Activated naive CD4-positive, alpha-beta T cell treated with anti-CD3 and anti-CD28 coated beads, Interleukin-2, amount 50 U/mL, for 16 hours (primary cell): ENCODE measurements at places on chromosomes 16 and 17.

GRCh38 chr17:22267019-22267418 is 574.7 kb downstream of the KCNJ18 start:
- DNase-seq = no peak

DNA sequence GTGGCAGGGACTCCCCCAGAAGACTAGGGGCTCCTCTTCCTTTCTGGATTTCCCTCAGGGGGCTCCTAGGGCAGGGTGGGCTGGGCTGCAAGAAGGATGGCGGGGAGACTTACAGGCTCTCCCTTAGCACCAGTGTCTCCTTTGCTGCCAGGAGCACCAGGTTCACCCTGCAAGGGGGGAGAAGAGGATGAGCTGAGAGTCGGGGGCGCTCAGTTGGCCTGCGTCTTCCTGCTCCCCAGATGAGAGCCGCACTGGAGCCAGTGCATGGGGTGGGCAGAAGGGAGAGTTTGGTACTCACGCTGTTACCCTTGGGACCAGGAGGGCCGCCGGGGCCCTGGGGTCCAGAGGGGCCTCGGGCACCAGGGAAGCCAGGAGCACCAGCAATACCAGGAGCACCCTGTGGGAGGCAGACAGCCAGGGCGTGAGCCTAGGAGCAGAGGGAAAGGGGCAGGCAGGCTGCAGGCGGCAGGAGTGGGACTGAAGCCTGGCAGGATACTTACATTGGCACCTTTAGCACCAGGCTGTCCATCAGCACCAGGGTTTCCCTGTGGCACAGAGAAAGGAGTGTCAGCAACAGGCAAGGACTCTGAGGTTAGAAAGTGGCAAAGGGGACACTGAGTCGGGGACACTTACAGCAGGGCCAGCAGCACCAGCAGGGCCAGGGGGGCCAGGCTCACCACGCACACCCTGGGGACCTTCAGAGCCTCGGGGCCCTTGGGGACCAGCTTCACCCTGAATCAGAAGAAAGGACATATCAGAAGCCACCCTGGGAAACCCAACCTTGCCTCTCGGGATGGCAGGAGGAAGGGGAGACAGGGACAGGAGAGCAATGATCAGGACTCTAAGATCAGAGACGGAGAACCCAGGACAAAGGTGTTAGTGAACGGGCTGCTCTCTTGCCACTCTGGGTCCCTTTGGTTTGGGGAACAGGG is 6.2 kb downstream of the COL1A1 start:
- DNase-seq = no peak

GRCh38 chr16:75202069-75202590 is 4.8 kb downstream of the CTRB2 start:
- no peak for DNase-seq

DNA sequence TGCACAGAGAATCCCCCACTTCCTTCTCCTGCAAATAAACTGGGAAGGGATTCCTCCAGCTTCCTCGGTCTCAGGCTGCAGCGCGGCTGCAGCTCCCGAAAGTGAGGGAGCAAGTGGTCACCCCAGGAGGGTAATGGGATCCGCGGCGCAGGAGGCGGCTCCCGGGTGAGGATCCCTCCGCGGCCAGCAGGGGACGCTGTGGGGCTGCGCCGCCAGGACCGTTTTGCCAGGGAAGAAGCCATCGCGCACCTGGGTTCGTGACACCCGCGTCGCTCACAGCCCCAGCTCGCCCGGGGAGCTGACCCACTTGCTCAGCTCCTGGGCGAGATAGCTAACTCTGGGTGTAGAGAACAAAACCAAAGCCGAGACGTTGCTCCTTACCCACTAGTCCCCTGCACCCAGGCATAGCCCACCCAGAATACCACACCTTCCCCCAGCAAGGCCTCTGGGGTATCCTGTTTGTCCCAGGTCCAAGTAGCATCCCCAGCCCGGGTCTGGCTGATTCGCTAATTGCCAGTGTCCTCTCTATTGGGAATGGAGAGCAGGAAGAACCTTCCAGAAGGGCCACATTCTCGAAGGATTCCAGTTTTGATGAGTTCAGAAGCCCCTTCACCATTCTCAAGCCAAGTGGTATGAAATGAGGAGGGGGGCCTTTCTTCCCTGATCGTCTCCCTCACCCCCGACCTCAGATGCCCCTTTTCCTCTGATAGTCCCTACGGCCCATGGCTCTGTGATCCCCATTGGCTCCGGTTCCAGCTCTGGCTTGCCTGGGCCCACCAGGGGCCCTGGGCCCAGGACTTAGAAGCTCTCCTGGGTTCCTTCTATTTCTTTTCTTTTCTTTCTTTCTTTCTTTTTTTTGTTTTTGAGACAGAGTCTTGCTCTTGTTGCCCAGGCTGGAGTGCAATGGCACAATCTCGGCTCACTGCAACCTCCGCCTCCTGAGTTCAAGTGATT is 14.1 kb downstream of the CYGB start:
- peak; percentile 79 for DNase-seq

GRCh38 chr16:1458977-1459341 is 14.6 kb upstream of the CCDC154 start:
- DNase-seq = no peak

GRCh38 chr16:7373776-7374175 is 41.1 kb downstream of the RBFOX1 start:
- no peak for DNase-seq

- DNase-seq = no peak
Measured at GRCh38 chr16:14606102-14606501, 24.0 kb downstream of the PARN start.

- no peak for DNase-seq
Measured at GRCh38 chr16:21713549-21714368, 50.0 kb downstream of the OTOA start.

DNA sequence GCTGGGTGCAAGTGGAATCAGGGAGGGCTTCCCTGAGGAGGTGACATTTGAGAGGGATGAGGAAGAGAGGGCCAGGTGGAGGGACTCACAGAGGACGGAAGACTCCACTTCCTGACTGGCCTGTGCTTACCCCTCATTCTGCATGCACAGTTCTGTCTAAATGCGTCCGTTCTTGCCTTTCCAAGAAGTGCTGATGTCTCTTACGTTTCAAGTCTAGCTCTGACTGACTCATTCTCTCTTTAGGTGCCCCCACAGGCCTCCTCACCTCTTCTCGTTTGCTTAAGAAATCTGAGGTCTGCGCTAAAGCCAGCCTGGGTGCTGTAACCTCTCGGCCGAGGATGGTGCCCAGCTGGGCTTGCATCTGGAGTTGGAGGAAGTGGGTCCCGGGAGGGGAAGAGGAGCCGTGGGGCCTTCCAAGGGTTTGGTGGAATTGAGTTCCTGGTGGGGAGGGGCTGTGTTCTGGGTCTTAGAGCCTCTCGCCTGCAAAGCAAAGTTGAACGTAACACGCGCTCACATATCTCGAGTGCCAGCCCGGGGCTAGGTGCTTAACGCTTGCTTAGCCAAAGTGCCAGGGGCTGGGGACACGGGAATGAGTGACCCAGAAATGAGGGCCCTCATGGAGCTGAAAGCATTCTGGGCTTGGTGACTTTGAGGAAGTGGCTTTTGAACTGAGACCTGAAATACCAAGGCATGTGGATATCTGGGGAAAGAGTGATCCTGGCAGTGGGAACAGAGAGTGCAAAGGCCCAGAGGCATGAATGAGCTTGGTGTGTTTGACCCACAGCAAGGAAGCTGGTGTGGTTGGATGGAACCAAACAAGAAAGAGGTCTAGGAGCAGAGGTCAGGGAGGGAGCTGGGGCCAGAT is 4.8 kb downstream of the IL4R start:
- DNase-seq = peak; percentile 62

DNA sequence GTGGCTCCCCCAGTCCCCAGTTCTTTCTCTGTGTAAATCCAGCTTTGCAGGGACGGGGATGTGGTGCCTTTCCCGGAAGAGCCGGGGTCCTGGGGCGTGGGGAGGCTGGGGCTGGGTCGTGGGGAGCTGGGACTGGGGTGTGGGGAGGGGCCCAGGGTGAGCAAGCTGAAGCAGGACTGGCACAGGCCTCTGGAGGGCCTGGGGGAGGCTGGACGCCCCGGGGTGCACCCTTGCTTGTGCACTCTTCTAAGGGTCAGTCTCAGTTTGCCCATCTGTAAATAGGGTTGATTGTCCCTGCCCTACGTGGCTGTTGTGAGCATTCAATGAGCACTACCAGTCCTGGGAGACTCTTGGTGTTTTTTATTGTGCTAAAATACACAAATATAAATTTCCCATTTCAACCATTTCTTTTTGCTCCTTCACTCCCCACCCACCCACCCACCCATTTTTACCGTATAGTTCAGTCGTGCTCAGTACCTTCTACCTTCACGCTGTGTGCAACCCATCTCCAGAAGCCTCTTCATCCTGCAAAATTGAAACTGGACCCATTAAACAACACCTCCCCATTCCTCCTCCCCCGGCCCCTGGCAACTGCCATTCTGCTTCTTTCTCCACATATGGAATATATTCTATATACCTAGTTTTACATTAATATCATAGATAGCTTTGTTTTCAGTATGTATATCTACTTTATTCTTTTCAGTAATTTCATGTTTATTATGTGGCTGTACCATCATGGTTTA is 7.8 kb upstream of the TBC1D3B start:
- peak; percentile 19 for DNase-seq

- no peak for DNase-seq
Measured at GRCh38 chr17:12250973-12251372, 230.3 kb downstream of the MAP2K4 start.

- DNase-seq = no peak
Measured at GRCh38 chr16:84284154-84284722, 10.4 kb upstream of the WFDC1 start.

GRCh38 chr16:28826141-28826540 is 3.3 kb downstream of the ATXN2L start:
- DNase-seq = no peak

DNA sequence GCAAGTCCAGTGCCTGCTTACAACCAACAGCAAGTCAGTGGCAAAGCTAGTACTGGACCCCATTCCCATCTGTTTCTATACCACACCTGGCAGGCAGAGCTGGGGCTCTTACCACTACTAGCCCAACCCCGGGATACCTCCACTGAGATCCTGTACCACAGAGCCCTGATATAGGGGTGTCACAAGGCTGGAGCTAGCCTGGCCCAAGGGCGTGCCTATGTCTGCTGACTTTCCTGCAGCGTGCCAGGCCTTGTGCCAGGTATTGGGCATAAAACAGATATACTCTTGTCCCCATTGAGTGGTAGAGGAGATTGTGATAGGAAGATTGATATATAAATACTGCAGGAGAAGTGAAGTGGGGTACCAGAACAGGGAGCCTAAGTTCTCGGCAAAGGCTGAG is 44.4 kb downstream of the PLD6 start:
- no peak for DNase-seq

DNA sequence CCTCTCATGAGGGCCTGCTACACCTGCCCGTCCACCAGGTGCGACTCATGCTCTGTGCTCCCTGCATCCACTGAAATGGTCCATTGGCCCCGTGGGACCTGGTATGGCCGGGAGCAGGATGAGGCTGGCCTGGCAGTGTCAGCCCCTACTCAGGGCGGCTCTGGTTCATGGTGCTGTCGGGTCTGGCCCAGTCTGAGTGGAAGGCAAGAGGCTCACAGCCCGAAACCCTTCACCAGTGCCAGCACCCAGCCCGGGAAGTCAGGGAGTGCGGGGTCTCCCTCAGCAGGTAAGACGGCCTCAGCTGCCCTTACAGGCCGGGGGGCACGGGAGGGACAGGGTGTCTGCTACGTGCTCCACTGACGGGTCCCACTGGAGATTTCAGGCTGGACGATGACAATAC is 40.5 kb upstream of the RASD1 start:
- DNase-seq = no peak

DNA sequence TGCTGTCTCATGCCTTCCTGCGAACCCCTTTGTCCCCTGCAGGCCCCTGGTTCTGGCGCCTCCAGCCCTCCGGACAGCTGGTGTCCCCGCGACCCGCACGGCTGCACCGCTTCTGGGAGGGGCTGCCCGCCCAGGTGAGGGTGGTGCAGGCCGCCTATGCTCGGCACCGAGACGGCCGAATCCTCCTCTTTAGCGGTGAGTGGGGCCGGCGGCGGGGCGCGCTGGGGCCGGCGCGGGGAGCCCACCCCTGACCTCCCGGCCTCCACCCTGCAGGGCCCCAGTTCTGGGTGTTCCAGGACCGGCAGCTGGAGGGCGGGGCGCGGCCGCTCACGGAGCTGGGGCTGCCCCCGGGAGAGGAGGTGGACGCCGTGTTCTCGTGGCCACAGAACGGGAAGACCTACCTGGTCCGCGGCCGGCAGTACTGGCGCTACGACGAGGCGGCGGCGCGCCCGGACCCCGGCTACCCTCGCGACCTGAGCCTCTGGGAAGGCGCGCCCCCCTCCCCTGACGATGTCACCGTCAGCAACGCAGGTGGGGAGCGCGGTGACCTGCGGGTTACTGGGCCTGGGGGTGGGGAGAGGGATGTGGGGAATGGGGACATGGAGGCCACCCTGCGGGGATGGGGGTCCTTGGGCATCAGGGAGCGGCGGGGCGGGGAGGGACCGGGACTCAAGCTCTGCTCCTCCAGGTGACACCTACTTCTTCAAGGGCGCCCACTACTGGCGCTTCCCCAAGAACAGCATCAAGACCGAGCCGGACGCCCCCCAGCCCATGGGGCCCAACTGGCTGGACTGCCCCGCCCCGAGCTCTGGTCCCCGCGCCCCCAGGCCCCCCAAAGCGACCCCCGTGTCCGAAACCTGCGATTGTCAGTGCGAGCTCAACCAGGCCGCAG is 7.1 kb upstream of the IL32 start:
- peak; percentile 56 for DNase-seq

DNA sequence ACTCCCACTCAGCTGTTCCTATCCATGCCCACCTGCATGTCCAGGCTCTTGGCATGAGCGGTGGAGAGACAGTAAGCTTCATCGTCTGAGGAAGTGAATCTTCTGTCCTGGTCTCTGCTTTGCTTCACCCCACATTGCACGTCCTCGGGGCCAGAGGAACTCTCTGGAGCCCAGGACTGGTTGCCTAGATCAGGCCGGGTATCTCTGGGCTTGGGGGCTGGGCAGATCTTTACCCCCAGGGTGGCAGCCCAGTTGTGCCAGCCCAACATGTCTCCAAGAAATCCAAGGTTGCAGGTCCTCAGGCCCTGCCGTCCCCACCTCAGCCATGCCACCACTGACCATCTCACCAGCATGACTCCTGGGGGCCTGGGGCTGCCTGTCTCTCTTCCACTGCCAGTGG is 58.3 kb downstream of the BEAN1 start:
- no peak for DNase-seq

DNA sequence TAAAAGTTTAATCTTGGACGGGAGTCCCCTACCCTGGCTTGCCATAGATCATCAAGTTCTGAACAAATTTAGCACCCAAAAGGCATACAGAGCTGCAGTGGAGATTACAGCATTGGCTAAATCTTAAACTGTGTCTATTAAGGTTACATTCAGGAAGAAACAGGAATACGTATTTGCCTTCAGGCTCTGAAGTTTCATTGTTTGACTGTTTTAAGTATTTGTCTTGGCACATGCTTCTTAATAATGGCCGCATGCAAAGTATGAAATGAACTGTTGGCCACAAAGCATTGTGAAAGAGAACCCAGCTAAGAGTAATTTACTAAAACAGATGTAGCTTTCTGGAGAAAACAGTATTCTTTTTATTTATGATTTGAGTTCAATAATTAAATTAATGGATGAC is 63.9 kb upstream of the CNEP1R1 start:
- DNase-seq = no peak

GRCh38 chr16:81620796-81621195 is 158.3 kb upstream of the PLCG2 start:
- no peak for DNase-seq
